ENCODE measurements at places on chromosomes 6 and 20.

- no peak for DNase-seq
- peaks cover 18% of the 10 kb centered on the region for H3K36me3 ChIP-seq
- H3K27me3 ChIP-seq = no peaks in the 10 kb centered on the region
Observed at GRCh38 chr20:35014537-35014936, 58.9 kb downstream of the MYH7B start.

GRCh38 chr6:157994125-157994795 lies 12.6 kb downstream of the SYNJ2 start:
- H3K36me3 ChIP-seq = no peaks in the 10 kb centered on the region
- no peak overlapping the region for H3K27ac ChIP-seq
- no peaks in the 10 kb centered on the region for H3K27me3 ChIP-seq

DNA sequence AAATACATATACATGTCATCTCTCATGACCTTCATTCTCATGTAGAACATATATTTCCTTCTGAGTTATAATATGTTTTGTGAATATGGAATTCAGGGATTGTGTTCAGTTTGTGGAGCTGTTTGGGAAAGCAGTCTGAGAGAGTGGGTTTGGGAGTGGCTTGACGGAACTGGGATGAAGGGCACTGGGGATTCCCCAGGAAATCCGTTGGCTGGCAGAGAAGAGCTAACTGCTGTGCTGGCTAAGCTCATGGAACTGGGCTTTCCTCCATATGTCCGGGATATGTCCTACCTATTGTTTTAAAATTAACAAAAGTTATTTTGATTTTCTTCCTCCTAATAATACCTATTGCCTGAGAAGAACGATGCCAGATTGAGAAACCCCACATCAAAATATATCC lies 359.5 kb upstream of the FLRT3 start:
- DNase-seq = no peak
- no peaks in the 10 kb centered on the region for H3K27me3 ChIP-seq
- H3K4me3 ChIP-seq = no peak overlapping the region
- no peaks in the 10 kb centered on the region for H3K4me1 ChIP-seq

- peaks cover 5% of the 10 kb centered on the region for H3K4me1 ChIP-seq
- no peaks in the 10 kb centered on the region for H3K36me3 ChIP-seq
- no peaks in the 10 kb centered on the region for H3K27me3 ChIP-seq
- peak overlapping the region; percentile 79 for H3K4me3 ChIP-seq
- H3K27ac ChIP-seq = peak overlapping the region; percentile 100
Observed at GRCh38 chr6:87700397-87701343, 1.4 kb downstream of the AKIRIN2 start.

GRCh38 chr6:13431059-13431656 lies 56.2 kb downstream of the GFOD1 start:
- H3K27me3 ChIP-seq = no peaks in the 10 kb centered on the region
- DNase-seq = no peak
- H3K36me3 ChIP-seq = no peaks in the 10 kb centered on the region
- H3K27ac ChIP-seq = no peak overlapping the region

DNA sequence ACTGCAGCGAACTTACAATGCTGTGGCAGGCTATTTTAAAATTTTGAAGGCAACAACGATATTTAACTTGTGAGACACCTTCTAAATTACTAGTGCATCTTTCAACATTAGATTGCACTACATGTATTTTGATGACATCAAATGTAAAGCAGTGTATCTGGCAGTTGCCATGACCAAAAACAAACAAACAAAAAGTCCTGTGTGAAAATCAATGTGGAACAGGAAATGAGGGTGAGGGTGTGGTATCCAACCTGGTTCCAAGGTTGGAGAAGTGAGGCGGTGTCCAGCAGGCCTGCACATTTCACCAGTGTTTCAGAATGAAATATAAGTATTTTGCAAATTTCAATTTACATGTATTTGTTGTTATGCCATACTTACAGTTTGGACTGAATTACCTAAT lies 112.0 kb downstream of the LAMP5 start:
- no peaks in the 10 kb centered on the region for H3K27me3 ChIP-seq
- H3K4me1 ChIP-seq = no peaks in the 10 kb centered on the region
- DNase-seq = no peak
- H3K4me3 ChIP-seq = no peak overlapping the region

DNA sequence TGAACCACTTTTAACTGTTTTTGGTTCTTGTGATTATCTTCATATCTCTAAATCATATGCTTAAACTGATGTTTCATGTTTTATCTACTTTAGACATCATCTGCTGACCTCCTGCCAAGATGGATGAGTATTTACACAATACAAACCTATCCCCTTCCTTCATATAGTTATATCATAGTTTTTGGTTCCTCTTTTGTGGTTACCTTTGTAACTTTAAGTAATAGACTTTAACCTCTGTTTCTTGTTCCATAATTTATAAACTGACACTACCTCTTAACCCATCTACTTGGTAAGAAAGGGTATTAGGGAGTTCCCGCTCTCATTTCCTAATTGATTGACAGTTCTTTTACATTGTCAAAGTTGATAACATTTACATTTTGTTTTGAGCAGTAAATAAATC lies 11.9 kb downstream of the PCMT1 start:
- H3K36me3 ChIP-seq = no peaks in the 10 kb centered on the region
- no peaks in the 10 kb centered on the region for H3K4me1 ChIP-seq
- no peak overlapping the region for H3K4me3 ChIP-seq
- H3K27me3 ChIP-seq = no peaks in the 10 kb centered on the region
- no peak overlapping the region for H3K27ac ChIP-seq

- no peak overlapping the region for H3K4me3 ChIP-seq
- no peak for DNase-seq
- H3K27me3 ChIP-seq = no peaks in the 10 kb centered on the region
- no peak overlapping the region for H3K27ac ChIP-seq
- H3K4me1 ChIP-seq = peaks cover 22% of the 10 kb centered on the region
Observed at GRCh38 chr6:39197521-39197920, 31.8 kb downstream of the KCNK5 start.

DNA sequence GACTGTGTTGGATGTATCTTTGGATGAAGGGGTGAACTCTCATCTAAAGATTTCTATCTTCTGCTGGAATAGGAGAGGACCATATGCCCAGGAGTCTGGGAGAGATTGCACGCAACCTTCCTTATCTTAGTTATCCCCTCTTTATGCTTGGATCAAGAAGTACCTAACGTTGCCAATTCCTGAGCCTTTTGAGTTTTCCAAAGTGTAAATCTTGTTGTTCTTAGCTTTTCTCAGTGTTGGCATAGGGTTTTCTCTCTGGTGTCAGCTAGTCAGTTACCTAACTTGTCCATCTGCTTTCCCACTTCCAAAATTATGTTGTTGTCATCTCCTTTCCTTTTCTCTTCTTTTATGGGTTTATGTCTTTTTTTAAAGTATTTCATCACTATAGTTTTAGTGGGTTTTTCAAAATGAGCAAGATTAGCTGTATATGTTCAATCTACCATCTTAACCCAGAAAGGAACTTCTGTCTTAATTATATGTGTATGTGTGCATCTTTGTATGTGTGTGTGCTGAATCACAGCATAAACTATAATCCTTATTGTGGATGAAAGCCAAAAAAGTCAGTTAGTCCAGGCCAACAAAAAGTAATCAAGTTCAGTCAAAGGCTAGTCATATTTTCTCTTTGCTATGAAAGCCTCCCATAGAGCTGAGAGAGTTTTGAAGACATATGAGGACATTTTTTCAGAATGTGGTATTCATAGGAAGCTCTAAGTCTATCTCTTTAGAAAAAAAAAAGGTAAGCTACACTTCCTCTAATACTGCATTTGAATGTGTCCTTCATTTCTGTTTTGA lies 72.1 kb downstream of the KHDC1L start:
- no peak overlapping the region for H3K27ac ChIP-seq
- H3K4me3 ChIP-seq = no peak overlapping the region
- no peak for DNase-seq
- no peaks in the 10 kb centered on the region for H3K4me1 ChIP-seq
- H3K27me3 ChIP-seq = no peaks in the 10 kb centered on the region

- no peak overlapping the region for H3K4me3 ChIP-seq
- no peak overlapping the region for H3K27ac ChIP-seq
- peaks cover 3% of the 10 kb centered on the region for H3K4me1 ChIP-seq
- H3K36me3 ChIP-seq = no peaks in the 10 kb centered on the region
- no peaks in the 10 kb centered on the region for H3K27me3 ChIP-seq
- no peak for DNase-seq
Observed at GRCh38 chr6:144413418-144413817, 128.3 kb downstream of the UTRN start.

GRCh38 chr6:107491138-107491609 lies 1.3 kb downstream of the SOBP start:
- H3K36me3 ChIP-seq = no peaks in the 10 kb centered on the region
- peaks cover 15% of the 10 kb centered on the region for H3K27me3 ChIP-seq
- H3K4me3 ChIP-seq = peak overlapping the region; percentile 9
- peak; percentile 61 for DNase-seq
- H3K4me1 ChIP-seq = peaks cover 10% of the 10 kb centered on the region

- H3K36me3 ChIP-seq = no peaks in the 10 kb centered on the region
- no peaks in the 10 kb centered on the region for H3K4me1 ChIP-seq
- no peak for DNase-seq
- H3K27ac ChIP-seq = no peak overlapping the region
Observed at GRCh38 chr20:35293303-35294292, 1.4 kb upstream of the FAM83C start.

GRCh38 chr6:154569156-154569862 lies 58.8 kb upstream of the CNKSR3 start:
- no peaks in the 10 kb centered on the region for H3K36me3 ChIP-seq
- H3K4me3 ChIP-seq = no peak overlapping the region
- H3K27ac ChIP-seq = no peak overlapping the region
- no peak for DNase-seq
- H3K27me3 ChIP-seq = no peaks in the 10 kb centered on the region

DNA sequence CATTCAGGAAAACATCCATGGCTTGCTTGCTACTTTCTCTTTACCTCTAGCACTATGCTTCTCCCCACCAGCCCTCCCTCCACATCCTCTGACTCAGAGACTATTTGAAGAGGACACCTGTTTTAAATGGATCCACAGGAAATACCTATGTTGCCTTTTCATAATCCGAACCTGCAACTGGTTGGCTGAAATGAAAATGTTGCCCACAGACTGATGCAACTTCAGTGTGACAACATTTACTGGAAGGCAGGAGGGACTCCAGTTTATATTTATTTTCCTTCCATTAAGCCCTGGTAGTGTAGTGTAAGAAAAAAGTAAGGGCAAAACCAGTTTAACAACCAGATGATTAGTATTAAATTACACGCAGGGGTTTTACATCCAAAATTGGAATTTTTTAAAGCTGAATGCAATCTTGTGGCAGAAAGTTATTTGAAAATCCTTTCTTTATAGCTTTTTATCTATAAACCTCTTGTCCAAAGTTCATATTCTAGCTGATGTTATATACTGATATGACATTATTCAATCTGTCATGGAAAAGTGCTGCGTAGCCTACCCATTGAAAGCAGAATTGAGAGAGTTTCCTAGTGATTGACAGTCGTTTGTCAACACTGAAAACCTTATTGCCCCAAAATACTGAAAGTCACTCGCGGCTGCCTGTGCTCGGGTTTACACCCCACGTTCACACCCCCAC lies 881 bp upstream of the AIG1 start:
- no peaks in the 10 kb centered on the region for H3K36me3 ChIP-seq
- no peaks in the 10 kb centered on the region for H3K27me3 ChIP-seq
- peak overlapping the region; percentile 73 for H3K4me3 ChIP-seq
- no peaks in the 10 kb centered on the region for H3K4me1 ChIP-seq
- peak; percentile 55 for DNase-seq

DNA sequence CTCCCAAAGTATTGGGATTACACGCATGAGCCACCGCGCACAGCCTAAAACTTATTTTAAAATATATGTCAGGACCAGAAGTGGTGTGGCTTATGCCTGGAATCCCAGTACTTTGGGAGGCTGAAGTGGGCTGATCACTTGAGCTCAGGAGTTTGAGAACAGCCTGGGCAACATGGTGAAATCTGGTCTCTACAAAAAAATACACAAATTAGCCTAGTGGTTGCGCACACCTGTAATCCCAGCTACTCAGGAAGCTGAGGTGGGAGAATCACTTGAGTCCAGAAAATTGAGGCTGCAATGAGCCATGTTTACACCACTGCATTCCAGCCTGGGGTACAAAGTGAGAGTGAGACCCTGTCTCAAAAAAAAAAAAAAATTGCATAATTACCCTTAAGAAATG lies 13.7 kb downstream of the PXT1 start:
- H3K27ac ChIP-seq = no peak overlapping the region
- H3K4me1 ChIP-seq = no peaks in the 10 kb centered on the region
- H3K27me3 ChIP-seq = peaks cover under 1% of the 10 kb centered on the region
- no peak for DNase-seq
- no peak overlapping the region for H3K4me3 ChIP-seq

DNA sequence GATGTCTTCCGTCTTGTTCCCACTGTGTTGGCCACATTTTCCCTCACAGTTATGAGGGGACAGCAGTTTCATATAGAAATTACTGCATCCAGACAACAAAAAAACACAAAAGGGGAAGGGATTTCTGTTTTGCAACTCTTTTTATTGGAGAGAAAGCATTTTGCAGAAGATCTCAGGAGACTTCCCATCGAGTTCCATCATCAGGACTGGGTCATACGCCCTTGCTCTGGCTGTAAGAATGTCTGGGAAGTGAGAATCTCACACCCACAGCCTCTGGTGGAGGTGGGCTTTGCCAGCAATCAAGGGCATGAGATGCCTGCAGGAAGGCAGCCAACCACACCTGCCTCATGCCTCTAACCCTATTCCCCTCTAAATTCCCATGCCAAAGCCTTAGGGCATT lies 5.8 kb upstream of the IGF2R start:
- DNase-seq = no peak
- H3K27ac ChIP-seq = no peak overlapping the region
- no peaks in the 10 kb centered on the region for H3K36me3 ChIP-seq
- H3K4me1 ChIP-seq = no peaks in the 10 kb centered on the region

DNA sequence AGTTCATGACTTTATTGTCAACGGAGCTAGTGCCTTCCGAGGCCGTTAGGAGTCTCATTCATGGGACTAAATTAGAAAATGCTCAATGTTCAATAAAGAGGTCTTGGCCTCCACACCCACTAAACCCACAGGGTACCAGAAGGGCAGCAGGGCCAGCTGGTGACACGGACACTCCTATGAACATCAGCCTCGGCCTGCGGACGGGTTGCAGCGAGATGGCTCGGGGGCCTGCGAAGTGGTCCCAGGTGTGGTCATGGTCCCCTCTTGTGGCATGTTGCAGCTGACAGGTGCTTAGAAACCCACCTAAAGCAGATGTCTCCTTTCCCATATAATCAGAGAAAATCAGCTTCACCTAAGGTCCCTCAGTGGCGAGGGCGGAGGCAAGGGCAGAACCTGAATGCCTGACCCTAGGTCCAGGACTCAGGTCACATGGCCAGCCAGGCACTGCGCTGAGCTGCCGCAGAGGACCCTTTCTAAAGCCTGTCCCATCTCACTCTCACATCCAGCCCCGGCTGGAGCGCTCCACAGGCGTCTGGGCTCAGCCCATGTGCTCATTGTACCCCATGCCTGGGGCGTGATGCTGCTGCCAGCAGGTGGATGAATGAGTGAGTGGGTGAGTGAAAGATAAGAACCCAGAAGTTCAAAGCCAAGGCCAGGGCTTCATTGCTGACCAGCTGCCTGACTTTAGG lies 35.8 kb downstream of the NFATC2 start:
- no peaks in the 10 kb centered on the region for H3K36me3 ChIP-seq
- H3K4me1 ChIP-seq = no peaks in the 10 kb centered on the region
- no peaks in the 10 kb centered on the region for H3K27me3 ChIP-seq
- no peak for DNase-seq
